ENCODE measurements at places on chromosomes 1 and 21.
A peak's percentile ranks its signal among the peaks of the same experiment; 100 is the strongest.

GRCh38 chr1:184052194-184052559, 647 bp downstream of the TSEN15 start:
- no peak for DNase-seq

DNA sequence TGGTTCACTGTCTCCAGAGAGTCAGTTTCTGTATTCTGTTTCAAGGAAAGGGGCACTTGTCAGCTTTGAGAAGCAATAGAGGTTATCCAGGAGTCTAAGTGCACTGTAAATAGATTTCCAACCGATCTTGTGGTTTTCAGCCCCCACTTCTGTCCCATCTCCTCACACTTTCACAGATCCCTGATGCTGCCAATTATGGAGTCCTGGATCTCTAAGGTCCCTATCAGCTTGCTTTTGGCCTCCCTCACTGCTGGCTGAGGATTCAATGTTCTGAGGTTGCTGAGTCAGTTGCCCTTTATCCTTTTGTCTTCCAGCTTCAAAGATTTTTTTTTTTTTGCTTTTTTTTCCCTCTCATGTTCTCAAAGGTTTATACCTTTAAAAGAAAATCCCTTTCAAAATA, 98.4 kb downstream of the DIRAS3 start:
- peak; percentile 44 for DNase-seq

DNA sequence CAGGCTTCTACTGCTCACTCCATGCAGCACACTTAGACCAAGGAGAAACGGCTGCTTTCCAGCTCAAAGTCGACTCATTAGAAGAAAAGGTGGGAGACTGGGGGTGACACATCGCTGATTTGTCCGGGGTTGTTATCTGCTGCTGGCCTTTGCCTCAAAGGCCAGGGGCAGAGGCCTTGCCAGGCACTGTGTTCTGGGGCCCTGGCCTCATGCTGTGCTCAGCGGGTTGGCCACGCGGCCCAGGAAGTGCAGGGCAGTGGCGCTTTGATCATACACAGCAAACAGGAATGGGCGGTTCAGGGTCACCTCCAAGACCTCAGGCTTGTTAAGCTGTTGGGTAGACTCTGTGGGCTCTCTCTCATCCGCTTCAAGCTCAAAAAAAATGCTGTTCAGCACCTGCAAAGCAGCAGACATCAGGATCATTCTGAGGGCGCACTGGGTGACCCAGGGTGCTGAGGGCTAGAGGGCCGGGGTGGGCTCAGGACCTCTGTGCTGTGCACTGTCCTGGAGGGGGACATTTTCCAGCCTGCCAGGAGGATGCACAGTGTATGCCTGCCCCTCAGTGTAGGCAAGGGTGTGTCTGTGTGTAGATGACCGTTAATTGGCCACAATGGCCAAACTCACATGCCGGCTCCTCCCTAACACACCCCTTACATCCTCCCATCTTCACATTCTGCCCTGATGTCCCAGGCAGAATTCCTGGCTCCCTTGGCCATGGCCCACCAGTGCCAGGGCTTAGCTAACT, 10.8 kb downstream of the AGT start:
- no peak for DNase-seq

DNA sequence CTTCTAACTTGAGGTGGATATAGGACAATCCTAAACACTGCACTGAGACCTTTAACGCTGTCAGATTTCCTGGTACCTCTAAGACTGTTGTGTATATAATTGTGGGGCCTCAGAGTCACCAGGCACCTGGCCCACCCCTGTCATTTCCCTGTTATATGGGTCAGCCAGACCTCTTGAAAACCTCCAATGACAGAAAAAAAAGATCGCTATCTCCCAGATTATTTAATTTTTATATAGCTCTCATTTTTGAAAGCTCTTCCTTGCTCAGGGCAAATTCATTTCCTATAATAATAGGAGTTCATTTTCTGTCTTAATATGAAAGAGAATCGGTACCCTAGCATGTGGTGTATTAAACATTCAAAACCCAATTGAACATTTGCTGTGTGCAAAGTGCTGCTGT, 56.7 kb downstream of the ZP4 start:
- DNase-seq, result no peak

GRCh38 chr21:39463308-39463707, 11.5 kb downstream of the SH3BGR start:
- DNase-seq, result no peak

DNA sequence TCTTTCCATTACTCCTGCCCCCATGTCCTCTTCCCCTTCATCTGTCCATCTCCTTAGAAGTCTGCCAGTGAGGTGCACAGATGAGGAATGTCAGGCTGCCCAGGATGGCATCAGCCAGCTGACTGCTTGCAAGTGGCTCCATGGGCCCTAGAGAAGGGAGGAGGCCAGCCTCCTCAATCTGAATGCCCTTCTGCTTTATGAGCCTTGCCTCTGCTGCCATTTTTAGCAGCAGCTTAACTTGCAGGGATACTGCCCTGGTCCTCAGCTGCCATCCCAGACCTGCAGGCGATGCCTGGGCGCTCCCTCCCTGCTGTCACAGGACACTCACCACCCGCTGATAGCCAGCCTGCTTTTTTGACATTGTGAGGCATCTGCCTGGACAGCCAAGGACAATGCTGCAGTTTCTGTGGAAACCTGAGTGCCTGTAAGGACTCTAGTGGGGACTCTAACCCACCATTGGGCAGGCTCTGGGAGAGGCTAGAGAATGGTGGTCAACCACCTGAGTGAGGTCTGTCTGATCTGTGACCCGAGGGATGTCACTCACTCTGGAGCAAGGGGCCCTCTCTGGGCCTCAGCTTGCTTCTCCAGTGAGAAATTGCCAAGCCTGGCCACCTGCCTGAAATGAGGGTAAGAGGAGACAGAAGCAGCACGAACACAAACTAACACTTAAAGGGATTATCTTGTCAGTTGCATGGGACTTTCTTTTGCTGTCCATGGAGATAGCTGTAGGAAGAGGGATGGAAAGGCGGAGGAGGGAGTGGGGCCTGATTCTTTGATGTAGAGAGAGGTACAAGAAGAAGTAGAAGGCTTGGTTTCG, 185.0 kb downstream of the MIS18A start:
- DNase-seq, result no peak

DNA sequence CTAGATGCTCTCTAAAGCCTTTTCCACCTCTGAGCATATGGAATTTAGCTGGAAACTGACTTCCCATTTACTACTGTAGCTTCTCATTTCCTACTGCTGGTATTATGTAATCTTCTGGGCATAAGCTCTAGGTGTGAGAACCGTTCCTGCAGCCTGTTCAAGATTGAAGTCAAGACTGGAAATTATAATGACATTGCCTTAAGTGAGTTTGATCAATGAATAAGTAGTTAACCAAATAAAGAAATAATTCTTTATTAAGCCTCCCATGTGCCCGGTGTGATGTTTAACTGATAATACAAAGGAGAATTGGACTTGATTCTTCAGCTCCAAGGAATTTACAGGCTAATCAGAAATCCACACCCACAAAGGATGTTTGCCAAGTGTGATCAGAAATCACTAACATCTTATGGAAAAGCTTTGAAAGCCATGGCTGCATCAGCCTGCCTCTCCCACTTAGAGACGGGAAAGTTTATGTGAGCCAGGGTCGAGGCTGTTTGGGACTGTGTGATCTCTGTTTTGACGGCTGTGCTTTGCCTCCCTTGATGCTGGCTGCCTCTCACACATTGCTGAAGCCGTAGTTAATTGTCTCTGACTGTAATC, 36.4 kb upstream of the PRELP start:
- DNase-seq, result no peak

DNA sequence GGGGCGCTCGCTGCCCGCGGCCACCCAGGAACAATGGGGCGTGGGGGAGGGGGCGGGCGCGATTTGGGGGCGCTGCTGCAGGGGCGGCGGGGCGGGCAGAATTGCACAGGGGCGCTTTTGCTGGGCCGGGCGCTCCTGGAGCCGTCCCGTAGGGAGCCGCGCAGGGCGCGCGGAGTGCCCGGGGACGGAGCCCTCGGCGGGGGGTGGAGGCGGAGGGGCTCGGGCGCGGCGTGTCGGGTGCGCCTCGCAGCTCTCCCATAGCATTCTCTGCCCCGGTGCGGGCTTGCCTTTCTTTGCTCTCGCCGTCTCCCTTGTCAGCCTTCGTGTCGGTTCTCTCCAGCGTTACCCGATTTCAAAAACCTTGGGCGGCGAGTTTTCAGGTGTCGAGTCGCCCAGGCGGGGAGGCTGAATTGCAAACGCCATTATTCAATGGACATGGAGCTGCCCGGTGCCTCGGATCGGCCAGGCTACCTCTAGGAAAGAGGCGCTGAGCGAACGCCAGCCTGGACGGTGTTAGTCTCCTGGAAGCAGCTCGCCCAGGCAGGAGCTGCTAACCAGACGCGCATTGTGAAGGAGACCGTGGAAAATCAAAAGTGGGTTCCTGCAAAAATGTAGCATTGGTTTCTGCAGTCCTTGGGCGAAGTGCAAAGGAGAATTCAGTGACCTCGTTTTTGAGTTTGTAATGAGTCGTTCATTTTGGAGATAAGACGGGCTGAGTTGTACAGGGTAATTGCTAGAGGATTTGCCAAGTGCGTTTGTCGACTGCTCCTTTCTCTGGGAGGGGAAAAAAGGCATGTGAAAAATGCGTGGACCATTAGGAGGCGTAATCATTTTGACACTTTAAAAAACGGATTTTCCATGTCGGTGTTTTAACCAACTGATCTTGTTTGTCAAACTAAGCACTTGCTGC, 626 bp downstream of the CXADR start:
- DNase-seq, result peak; percentile 42

GRCh38 chr21:26457817-26458216, 115.3 kb downstream of the CYYR1 start:
- DNase-seq, result peak; percentile 6

GRCh38 chr1:71294178-71294577, 213.3 kb upstream of the ZRANB2 start:
- peak; percentile 31 for DNase-seq

DNA sequence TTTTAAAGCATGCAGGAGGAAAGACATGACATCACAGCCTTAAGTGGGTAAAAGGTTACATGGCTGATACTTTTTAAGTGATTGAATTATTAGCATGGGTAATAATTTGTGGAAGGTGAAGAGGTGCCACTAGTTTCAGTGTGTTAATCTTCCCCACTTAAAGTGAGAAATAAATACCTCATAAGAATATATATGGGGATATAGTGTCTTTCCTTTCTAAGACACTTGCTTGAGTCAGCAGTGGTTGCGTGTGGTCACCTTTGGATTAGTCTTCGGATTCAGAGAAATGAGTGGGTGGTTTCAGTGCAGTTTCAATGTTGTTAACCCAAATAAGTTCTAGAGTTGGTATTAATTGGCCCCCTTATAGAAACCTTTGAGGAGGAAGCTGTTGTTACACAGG, 94.1 kb downstream of the ADGRL2 start:
- no peak for DNase-seq

DNA sequence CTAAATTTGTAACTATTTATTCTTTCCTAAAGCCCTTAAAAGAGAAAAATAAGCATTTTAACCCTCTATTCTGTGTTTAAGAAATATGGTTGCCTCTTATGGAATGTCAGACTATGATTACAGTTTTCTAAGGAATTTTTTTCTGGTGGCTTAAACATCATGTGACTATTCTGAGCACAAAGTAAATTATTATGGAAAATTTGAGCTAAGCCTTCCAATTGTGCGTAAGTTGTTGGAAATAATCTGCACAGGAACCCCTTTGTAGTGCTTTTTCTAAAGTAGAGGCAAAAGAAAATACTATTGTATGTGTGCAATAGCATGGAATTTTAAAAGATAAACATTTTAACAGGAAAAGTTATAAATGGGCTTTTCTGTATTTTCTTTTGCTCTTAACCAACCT, 254.8 kb downstream of the PBX1 start:
- DNase-seq, result no peak

- peak; percentile 33 for DNase-seq
Measured at GRCh38 chr1:80457409-80457808, 1343.3 kb upstream of the ADGRL2 start.

GRCh38 chr1:117176579-117176978, 34.1 kb downstream of the VTCN1 start:
- DNase-seq, result no peak

DNA sequence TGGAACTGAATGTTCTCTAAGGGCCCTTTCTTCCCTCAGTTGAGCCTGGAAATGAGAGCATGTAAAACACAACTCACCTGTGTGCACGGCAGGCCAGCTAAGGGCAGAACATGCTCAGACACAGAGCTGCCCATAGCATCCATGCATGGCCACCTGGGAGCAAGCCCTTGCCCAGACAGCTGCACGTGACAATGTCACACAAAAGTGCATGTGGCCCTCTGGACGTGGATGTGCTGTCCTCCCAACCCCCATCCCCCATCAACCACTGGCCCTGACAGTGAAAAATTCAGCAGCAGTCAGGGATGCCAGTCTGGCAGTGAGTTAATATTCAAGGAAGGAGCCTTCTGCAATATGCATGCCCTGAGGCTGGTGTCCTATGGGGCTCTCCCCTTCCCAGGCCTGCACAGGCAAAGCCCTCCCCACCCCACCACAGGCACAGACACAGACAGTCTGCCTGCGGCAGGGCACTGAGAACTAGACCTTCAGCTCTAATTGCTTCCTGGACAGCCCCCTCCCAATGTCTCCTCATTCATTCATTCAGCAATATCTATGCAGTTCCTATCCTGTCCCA, 14.6 kb upstream of the COL16A1 start:
- no peak for DNase-seq

DNA sequence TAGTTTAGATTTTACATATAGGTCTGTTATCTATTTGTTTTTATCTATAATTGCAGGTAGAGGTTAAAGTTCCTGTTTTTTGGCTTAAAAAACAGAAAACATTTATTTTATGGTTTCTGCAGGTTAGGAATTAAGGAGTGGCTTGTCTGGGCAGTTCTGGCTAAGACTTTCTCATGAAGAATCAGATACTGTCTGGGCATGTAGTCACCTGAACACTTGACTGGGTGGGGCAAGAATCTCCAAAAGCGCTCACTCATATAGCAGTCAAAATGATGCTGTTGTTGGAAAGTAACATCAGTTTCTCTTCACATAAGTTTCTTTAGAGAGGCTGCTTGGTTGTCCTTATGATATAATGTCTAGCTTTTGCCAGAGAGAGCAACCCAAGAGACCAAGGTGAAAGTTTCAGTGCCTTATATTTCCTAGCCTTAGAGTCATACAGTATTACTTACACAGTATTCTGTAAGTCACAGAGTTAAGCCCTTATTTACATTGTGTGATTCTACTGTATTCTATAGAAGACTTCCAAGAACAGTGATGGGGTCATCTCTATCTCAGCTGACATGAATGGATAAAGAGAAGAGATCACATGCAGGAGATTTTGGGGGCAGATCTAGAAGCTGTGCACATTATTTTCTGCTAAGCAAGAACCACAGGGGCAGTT, 125.4 kb upstream of the GPR52 start:
- DNase-seq, result no peak

GRCh38 chr1:52636721-52637695, 4.0 kb downstream of the SHISAL2A start:
- no peak for DNase-seq

GRCh38 chr1:9326596-9326995, 33.9 kb downstream of the SPSB1 start:
- DNase-seq, result peak; percentile 54

GRCh38 chr21:31929548-31929947, 56.7 kb downstream of the HUNK start:
- DNase-seq, result no peak

- no peak for DNase-seq
Measured at GRCh38 chr1:167082511-167083027, 7.6 kb downstream of the GPA33 start.

- peak; percentile 6 for DNase-seq
Measured at GRCh38 chr1:182707122-182707521, 22.7 kb upstream of the RGS8 start.

- DNase-seq, result no peak
Measured at GRCh38 chr1:245707941-245708340, 553.2 kb downstream of the KIF26B start.

Measured in fibroblast of pulmonary artery (primary cell).